ENCODE measurements at places on chromosomes 16 and 17. TPM values are rescaled to one million over a fixed set of nuclear protein-coding genes. Genes with fewer than 3 reads are reported as not detected.

- H3K27me3 ChIP-seq: no peaks in the 10 kb centered on the region
- H3K27ac ChIP-seq: no peak overlapping the region
- no peak for DNase-seq
- no peaks in the 10 kb centered on the region for H3K4me1 ChIP-seq
Measured at GRCh38 chr16:54783226-54783625, 147.4 kb upstream of the IRX5 start.

- no peak overlapping the region for H3K4me3 ChIP-seq
- H3K27ac ChIP-seq: no peak overlapping the region
- H3K4me1 ChIP-seq: peaks cover 14% of the 10 kb centered on the region
- peaks cover 26% of the 10 kb centered on the region for H3K27me3 ChIP-seq
- no peaks in the 10 kb centered on the region for H3K36me3 ChIP-seq
Measured at GRCh38 chr16:49348408-49349176, 25.0 kb upstream of the C16orf78 start.

GRCh38 chr16:11759163-11759834, 16.6 kb upstream of the TXNDC11 start:
- H3K36me3 ChIP-seq: peaks cover 43% of the 10 kb centered on the region
- H3K27me3 ChIP-seq: no peaks in the 10 kb centered on the region
- H3K4me1 ChIP-seq: no peaks in the 10 kb centered on the region
- no peak overlapping the region for H3K27ac ChIP-seq
- DNase-seq: no peak

- no peaks in the 10 kb centered on the region for H3K4me1 ChIP-seq
- H3K27ac ChIP-seq: no peak overlapping the region
- no peak overlapping the region for H3K4me3 ChIP-seq
- H3K27me3 ChIP-seq: no peaks in the 10 kb centered on the region
- no peaks in the 10 kb centered on the region for H3K36me3 ChIP-seq
Measured at GRCh38 chr17:63181856-63182255, 215.8 kb downstream of the TANC2 start.

GRCh38 chr16:2243031-2243528, 6.8 kb downstream of the DNASE1L2 start:
- H3K27ac ChIP-seq: no peak overlapping the region
- no peaks in the 10 kb centered on the region for H3K27me3 ChIP-seq
- no peak overlapping the region for H3K4me3 ChIP-seq
- peaks cover 91% of the 10 kb centered on the region for H3K36me3 ChIP-seq
- no peaks in the 10 kb centered on the region for H3K4me1 ChIP-seq

GRCh38 chr17:83051396-83052240, 27.8 kb upstream of the METRNL start:
- no peaks in the 10 kb centered on the region for H3K27me3 ChIP-seq
- H3K4me1 ChIP-seq: peaks cover 21% of the 10 kb centered on the region
- peak overlapping the region; percentile 76 for H3K27ac ChIP-seq
- H3K4me3 ChIP-seq: peak overlapping the region; percentile 59
- H3K36me3 ChIP-seq: peaks cover 4% of the 10 kb centered on the region

Gene KCNG4
- 0.06 TPM for total RNA-seq

Measured in spinal cord (tissue), 10 donors.